ENCODE measurements at places on chromosomes 6 and 20.

- DNase-seq = no peak
These were observed 109.1 kb downstream of the TULP4 start for GRCh38 chr6:158421381-158421780.

DNA sequence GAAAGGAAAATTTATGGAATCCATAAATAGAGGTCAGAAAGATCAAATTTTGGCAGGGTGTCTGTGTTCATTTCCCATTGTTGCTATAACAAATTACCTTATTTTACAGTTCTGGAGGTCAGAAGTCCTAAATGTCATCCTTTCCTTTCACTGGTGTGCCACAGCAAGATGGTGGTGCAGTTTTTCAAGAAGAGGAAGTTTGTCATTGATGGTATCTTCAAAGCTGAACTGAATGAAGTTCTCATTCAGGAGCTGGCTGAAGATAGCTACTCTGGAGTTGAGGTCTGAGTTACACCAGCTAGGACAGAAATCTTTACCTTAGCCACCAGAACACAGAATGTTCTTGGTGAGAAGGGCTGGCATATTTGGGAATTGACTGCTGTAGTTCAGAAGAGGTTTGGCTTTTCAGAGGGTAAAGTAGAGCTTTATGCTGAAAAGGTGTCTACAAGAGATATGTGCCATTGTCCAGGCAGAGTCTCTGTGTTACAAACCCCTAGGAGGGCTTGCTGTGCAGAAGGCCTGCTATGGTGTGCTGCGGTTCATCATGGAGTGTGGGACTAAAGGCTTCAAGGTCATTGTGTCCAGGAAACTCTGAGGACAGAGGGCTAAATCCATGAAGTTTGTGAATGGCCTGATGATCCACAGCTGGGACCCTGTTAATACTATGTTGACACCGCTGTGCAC lies 7.2 kb upstream of the CCNC start:
- DNase-seq = no peak

DNA sequence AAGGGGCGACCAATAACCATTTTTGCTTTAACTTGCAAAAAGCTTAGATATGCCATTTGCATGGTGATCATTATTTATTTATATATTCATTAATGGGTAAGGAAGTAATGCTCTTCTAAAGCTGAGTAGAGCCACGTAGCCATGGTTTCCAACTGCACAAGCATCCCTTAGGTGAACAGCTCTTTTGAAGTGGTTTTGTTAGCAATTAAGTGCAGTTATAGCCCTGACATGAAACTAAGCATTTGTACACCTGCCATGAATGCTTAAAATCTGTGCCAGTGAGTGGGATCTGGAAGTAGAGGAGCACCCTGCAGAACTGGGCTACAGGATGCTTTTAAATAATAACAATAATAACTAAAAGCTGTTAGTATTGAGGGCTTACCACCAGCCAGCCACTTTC lies 19.1 kb downstream of the TRAF3IP2 start:
- DNase-seq = no peak

DNA sequence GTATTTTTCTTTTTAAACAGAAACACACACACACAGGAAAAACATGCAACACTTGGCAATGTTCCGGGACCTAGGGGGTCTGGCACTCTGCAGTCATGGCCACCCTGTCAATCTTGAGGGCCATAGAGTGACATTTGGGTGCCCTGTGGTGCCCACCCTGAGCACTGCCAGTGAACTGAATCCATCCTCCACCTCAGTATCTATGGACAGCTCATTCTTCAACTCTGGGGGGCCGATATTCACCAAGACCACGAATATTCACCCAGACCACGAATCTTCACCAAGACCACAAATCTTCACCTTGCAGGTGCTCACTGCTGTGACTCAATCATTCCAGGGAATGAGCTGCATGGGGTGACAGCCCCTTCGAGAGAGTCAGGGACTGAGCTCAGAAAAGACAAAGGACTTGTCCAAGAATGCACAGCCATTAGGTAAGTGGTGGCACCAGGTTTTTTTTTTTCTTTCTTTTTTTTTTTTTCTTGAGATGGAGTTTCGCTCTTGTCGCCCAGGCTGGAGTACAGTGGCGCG lies 19.1 kb downstream of the SNAI1 start:
- no peak for DNase-seq

- no peak for DNase-seq
These were observed 9.2 kb downstream of the GGT7 start for GRCh38 chr20:34863421-34863965.
